ENCODE measurements at places on chromosomes 5 and 9. TPM values are rescaled to one million over a fixed set of nuclear protein-coding genes. Genes with fewer than 3 reads are reported as not detected.

Gene CREBRF
- 51.1 TPM for total RNA-seq

Gene DAB2IP
- 55.8 TPM for total RNA-seq

Gene FBP1
- 33.4 TPM for total RNA-seq

Gene PLCXD3
- 2.0 TPM for total RNA-seq

GRCh38 chr9:87622923-87623322 lies 103.0 kb upstream of the CTSL start:
- DNase-seq: no peak

Data from breast epithelium (tissue), 4 donors.